ENCODE measurements at places on chromosomes 12 and 14. TPM values are rescaled to one million over a fixed set of nuclear protein-coding genes. Genes with fewer than 3 reads are reported as not detected.

The HVCN1 gene
- 16.3 TPM for polyA plus RNA-seq

- peaks cover 59% of the 10 kb centered on the region for H3K4me1 ChIP-seq
- peaks cover 10% of the 10 kb centered on the region for H3K36me3 ChIP-seq
- no peaks in the 10 kb centered on the region for H3K27me3 ChIP-seq
- no peak overlapping the region for H3K4me3 ChIP-seq
- H3K27ac ChIP-seq: peak overlapping the region; percentile 2
Observed at GRCh38 chr12:121577443-121578180, 3.2 kb downstream of the KDM2B start.

- DNase-seq: no peak
- H3K27me3 ChIP-seq: no peaks in the 10 kb centered on the region
- peaks cover 13% of the 10 kb centered on the region for H3K4me1 ChIP-seq
- no peak overlapping the region for H3K4me3 ChIP-seq
- no peak overlapping the region for H3K27ac ChIP-seq
- H3K36me3 ChIP-seq: peaks cover 3% of the 10 kb centered on the region
Observed at GRCh38 chr14:60245380-60246177, 3.4 kb upstream of the PPM1A start.

The MGAT4C gene
- polyA plus RNA-seq: 10.4 TPM

GRCh38 chr12:65004270-65004669, 116.8 kb downstream of the WIF1 start:
- no peak for DNase-seq
- H3K36me3 ChIP-seq: no peaks in the 10 kb centered on the region
- H3K4me1 ChIP-seq: no peaks in the 10 kb centered on the region
- H3K4me3 ChIP-seq: no peak overlapping the region

DNA sequence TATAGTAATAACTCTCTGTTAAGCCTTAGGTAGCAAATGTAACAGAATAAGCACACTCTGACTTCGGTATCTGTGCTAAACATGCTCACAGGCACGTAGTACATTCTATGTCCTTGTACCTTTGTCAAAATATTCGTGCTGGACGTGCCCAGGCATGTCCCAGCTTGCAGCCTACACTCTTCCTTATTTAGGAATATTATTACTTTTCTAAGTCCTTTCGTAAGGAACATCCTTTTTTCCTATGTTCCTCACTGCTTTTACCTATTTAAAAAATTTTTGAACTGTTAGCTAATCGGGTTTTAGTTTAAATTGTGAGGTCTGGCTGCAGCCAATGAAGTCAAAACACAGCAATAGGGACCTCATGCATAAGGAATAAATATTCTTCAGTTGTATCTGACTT, 24.1 kb upstream of the UBC start:
- H3K4me3 ChIP-seq: peak overlapping the region; percentile 89
- peaks cover 19% of the 10 kb centered on the region for H3K4me1 ChIP-seq
- no peak for DNase-seq
- peak overlapping the region; percentile 99 for H3K27ac ChIP-seq
- H3K27me3 ChIP-seq: no peaks in the 10 kb centered on the region

DNA sequence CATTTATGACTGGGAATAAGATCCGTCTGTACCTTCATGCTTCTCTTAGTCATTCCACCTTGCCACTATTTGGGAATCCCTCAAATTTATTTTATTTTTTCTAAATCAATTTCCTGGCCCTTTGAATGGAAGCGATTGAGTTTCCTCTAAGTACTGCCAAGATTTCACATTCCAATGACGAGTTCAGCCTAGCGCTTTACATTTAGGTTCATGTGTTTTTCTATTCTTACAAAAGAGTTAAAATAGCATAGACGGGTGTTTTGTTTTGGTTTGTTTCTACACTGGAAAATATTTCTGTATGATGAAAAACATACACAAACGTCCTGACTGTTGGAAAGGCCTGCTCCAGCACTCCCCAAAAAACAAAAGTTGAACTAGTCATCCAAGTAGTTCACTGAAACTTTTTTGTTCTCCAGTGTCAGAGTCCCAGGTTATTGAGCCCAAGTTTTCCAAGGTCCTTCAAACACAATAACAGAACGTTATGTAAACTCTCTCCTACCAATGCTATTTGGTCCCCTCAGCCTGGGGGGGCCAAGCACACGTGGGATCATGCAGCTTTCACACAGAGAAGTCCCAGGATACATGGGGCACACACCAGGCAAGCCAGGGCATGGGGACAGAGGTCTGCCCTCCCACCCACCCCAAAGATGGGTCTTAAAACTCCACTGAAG, 74.8 kb upstream of the FOXN3 start:
- no peak overlapping the region for H3K4me3 ChIP-seq
- H3K27me3 ChIP-seq: no peaks in the 10 kb centered on the region
- no peaks in the 10 kb centered on the region for H3K36me3 ChIP-seq
- no peak overlapping the region for H3K27ac ChIP-seq
- DNase-seq: no peak

DNA sequence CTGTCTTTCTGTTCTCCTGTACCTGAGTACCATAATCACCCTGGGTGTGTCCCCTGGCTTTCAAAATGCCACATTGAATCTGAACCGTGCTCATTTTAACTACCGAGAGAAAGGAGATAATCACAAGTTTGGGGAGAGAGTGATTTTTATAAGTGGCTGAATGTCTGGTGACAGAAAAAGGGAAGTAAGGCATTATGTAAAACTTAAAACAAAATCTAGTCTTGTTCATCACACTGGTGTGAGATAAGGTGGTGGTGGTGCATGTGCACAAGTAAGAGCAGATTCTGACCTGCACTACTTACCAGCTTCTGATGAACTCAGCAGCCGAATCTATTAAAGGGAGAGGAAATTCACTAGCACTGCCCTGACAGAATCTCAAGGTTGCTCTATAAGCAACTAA, 56.3 kb downstream of the SPPL3 start:
- H3K4me1 ChIP-seq: peaks cover 16% of the 10 kb centered on the region
- no peak overlapping the region for H3K4me3 ChIP-seq
- DNase-seq: no peak
- H3K27ac ChIP-seq: no peak overlapping the region
- peaks cover 4% of the 10 kb centered on the region for H3K36me3 ChIP-seq

The KRT79 gene
- 1.4 TPM for polyA plus RNA-seq

The IPO4 gene
- 19.4 TPM for polyA plus RNA-seq

The PDZRN4 gene
- polyA plus RNA-seq: 5.4 TPM

DNA sequence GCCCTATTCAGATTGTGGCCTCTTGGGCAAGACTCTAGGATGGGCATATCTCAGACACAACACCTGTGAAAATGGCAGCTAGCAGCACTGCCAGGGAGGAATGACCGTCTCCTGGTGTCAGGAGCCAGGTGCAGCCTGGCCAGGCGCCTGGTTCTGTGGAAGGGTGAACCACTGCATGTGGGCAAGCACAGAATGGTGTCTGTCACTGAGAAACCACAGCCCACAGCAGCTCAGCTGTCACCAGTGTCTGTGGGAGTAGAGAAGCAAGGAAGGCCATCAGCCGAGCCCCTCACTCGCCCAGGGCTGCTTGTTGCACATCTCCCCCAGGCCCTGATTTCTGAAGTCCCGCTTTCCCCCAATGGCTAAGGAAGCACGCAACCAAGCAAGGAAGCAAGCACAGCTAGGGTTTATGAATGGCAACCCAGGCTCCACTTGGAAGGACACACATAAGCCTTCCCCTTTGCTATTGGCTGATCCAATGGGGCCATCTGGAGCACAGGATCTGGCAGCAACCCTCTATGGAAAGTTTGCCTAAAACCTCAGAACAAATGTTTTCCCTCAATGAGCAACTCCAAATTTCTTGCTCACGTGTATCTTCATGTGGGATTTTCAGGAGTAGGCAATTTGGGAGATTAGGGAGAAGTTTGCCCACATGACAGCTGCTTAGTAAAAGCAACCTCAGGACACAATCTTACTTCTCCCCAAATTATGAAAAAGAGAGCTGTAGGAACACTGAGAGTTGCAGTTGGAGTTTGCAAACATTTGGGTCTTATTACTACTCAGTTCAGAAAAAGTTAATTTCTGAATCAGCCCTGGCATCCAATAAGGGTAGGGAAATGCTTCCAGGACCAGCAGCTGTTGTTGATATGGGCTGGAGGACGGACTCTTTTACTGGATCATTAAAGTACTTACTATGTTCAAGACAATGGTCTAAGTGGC, 44.7 kb downstream of the GPHB5 start:
- H3K27ac ChIP-seq: no peak overlapping the region
- peaks cover 9% of the 10 kb centered on the region for H3K4me1 ChIP-seq
- DNase-seq: no peak
- H3K36me3 ChIP-seq: no peaks in the 10 kb centered on the region

The ACSM4 gene
- 0.12 TPM for polyA plus RNA-seq

GRCh38 chr12:118103201-118103600, 610 bp downstream of the VSIG10 start:
- peak; percentile 29 for DNase-seq
- H3K36me3 ChIP-seq: no peaks in the 10 kb centered on the region
- peaks cover 7% of the 10 kb centered on the region for H3K27me3 ChIP-seq
- peaks cover 21% of the 10 kb centered on the region for H3K4me1 ChIP-seq

The TNS2 gene
- 142 TPM for polyA plus RNA-seq

- no peak overlapping the region for H3K4me3 ChIP-seq
- no peaks in the 10 kb centered on the region for H3K36me3 ChIP-seq
- no peak overlapping the region for H3K27ac ChIP-seq
- DNase-seq: peak; percentile 22
- no peaks in the 10 kb centered on the region for H3K27me3 ChIP-seq
- no peaks in the 10 kb centered on the region for H3K4me1 ChIP-seq
Observed at GRCh38 chr12:43338848-43339526, 213.0 kb downstream of the ADAMTS20 start.

The RAP1B gene
- polyA plus RNA-seq: 125 TPM

DNA sequence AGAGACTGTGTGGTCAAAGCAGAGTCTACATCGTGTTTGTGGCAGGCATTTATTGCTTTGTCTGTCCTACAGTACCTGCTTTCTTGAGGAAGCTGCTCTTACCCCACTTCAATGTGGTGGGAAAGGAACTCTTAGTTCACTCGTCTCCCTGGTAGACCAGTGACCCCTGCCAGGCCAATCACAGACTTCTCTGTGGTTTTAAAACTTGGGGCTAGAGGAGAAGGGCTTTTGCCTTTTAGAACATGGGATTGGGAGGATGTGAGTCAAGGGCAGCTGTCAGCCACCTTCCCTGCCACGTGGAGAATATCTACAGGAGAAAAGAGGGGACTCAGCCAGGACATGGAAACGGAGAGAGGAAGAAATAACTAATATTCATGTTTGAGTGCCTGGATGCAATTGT, 36.8 kb upstream of the TMED10 start:
- no peak for DNase-seq
- no peaks in the 10 kb centered on the region for H3K4me1 ChIP-seq
- no peak overlapping the region for H3K27ac ChIP-seq
- no peaks in the 10 kb centered on the region for H3K36me3 ChIP-seq

- no peak for DNase-seq
- H3K27ac ChIP-seq: no peak overlapping the region
- H3K4me3 ChIP-seq: no peak overlapping the region
- H3K4me1 ChIP-seq: no peaks in the 10 kb centered on the region
- no peaks in the 10 kb centered on the region for H3K36me3 ChIP-seq
Observed at GRCh38 chr12:32025906-32026305, 66.7 kb downstream of the RESF1 start.

DNA sequence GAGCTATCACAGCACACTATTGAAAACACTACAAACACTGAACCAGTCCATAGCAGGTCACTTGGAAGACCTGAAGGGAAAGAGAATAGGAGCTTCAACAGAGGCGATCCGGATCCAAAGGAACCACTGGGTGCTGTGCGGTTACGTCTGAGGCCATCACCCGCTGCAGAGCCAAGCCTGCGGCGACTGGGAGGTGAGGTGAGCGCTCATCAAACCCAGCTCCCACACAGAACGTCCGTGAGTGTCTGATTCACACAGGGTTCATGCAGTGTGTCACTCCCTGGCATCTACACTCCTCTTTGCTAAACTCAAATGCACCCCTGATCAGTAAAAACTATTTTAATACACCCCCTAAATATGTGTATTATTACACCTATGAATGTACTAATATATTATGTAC, 64.1 kb downstream of the TMEM132D start:
- H3K4me3 ChIP-seq: no peak overlapping the region
- H3K36me3 ChIP-seq: no peaks in the 10 kb centered on the region
- H3K27ac ChIP-seq: no peak overlapping the region

- DNase-seq: no peak
- H3K4me1 ChIP-seq: no peaks in the 10 kb centered on the region
- H3K27me3 ChIP-seq: no peaks in the 10 kb centered on the region
- no peak overlapping the region for H3K4me3 ChIP-seq
- no peaks in the 10 kb centered on the region for H3K36me3 ChIP-seq
- no peak overlapping the region for H3K27ac ChIP-seq
Observed at GRCh38 chr14:94295360-94296180, 2.5 kb upstream of the SERPINA10 start.

- H3K4me3 ChIP-seq: no peak overlapping the region
- DNase-seq: no peak
- no peak overlapping the region for H3K27ac ChIP-seq
- no peaks in the 10 kb centered on the region for H3K4me1 ChIP-seq
- peaks cover 7% of the 10 kb centered on the region for H3K36me3 ChIP-seq
- H3K27me3 ChIP-seq: no peaks in the 10 kb centered on the region
Observed at GRCh38 chr14:60984196-60984595, 3.2 kb downstream of the SLC38A6 start.

DNA sequence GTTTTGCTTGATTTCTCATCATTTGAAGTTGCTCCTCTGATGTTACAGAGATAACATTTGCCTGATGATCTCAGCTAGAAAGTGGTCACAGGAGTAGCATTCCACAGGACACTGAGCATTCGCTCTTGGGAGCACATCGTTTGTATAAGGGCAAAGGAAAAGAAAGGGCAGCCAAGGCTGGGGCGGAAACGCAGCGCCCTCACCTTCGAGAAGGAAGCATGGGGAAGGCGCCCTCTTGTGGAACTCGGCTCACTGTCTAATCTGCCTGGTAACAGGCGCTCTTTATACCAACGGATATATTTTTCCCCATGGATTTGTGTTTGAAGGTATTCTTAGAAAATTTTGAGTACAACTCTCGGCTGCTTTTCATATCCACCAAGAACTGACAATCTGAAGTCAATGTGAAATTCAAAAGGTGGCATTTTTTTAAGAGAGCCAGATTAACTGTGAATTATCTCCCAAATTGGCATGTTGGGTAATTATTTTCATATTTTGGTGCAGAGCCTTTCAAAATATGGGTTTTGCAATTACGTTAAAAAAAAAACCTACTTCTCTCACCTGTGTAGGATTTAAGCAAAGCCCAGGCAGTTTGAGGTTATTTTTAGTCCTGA, 172.7 kb downstream of the CAND1 start:
- no peak overlapping the region for H3K27ac ChIP-seq
- H3K36me3 ChIP-seq: no peaks in the 10 kb centered on the region
- no peaks in the 10 kb centered on the region for H3K27me3 ChIP-seq
- H3K4me3 ChIP-seq: no peak overlapping the region
- DNase-seq: no peak
- H3K4me1 ChIP-seq: peaks cover 5% of the 10 kb centered on the region

The TRAFD1 gene
- polyA plus RNA-seq: 41.9 TPM
